ENCODE measurements at places on chromosomes 12 and 14.
A peak's percentile ranks its signal among the peaks of the same experiment; 100 is the strongest.

GRCh38 chr12:43038991-43039390 is 449.4 kb upstream of the PRICKLE1 start:
- no peak for DNase-seq

DNA sequence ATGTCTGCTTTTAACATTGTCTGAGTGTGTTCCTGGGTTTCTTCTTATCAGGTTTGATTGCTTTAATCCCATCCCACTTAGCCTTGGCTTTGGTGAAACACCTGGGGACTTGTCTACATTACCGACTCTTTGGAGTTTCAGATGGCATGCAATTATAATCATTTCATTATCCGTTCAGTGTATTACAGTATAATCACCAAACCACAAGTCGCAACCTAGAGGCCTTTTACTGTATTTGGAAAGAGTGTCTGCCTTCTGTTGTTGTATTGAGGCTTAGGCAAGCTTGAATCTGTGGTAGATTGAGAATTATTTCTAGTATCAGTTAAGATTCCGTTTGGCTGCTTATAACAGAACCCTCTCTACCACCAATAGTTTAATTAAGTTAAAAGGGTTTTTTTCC is 103.9 kb downstream of the TGFB3 start:
- no peak for DNase-seq

GRCh38 chr14:22512106-22512814 is 76.8 kb downstream of the DAD1 start:
- no peak for DNase-seq

DNA sequence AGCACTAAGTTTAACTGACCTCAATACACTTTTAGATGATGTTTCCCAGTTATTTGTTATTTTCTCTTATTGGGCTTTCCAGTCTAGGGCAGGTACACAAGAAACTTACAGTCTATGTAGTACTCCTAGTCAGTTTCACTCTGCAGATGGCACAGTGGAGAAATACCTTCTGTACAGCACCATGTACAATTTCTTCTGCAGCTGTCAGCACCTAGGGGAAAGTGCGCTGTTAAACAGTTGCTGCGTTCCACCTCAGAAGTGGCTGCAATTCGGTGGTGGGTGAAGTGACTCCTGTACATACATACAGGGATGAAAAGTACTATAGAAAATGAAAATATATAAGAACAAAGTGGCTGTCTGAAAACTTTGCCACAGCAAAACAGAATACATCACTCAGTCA is 48.3 kb downstream of the NOVA1 start:
- DNase-seq: no peak

DNA sequence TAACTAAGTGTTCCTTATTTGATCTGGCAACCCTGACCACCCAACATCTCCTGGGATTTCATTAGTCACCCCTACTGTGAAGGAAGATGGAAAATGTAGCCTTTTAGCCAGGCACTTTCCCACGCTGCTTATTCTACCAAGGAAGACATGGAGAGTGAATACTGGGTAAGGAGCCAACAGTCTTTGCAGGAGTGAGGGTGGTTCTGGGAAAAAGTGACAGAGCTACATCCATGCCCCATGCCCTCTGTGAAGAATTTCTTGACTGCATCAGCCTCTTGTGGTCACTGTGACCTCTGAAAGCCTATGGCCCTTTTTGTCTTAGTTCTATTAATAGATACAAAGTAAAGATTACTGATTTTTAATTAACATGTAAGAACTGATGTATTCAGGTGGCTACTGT is 196.0 kb upstream of the EEA1 start:
- DNase-seq: peak; percentile 33

- DNase-seq: peak; percentile 28
These were observed 15.6 kb downstream of the SYNE3 start for GRCh38 chr14:95500772-95501401.

DNA sequence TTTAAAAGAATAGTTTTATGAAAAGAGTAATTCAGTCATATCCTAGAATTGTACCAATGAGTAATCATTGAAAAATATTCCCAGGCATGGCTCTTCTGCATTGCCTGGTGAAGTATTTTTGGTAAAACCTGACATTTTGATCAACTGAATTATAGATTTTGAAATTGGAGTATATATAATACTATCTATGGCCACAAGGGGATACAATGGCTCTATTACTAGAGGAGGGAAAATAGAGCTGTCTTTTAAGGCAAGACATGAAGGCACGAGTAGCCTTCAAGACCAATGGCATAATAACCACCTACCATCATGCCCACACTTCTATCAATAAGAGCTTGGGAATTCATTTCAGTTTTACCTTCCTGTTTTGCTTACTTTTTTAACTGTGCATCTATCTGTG is 1241.4 kb upstream of the TMEM132C start:
- no peak for DNase-seq
